SIG-M5 (cell line): ENCODE measurements at places on chromosomes 16 and 17.

GRCh38 chr16:4876646-4877379, 29.5 kb downstream of the UBN1 start:
- no peak for DNase-seq

GRCh38 chr16:51968749-51969148, 578.2 kb downstream of the TOX3 start:
- no peak for DNase-seq

DNA sequence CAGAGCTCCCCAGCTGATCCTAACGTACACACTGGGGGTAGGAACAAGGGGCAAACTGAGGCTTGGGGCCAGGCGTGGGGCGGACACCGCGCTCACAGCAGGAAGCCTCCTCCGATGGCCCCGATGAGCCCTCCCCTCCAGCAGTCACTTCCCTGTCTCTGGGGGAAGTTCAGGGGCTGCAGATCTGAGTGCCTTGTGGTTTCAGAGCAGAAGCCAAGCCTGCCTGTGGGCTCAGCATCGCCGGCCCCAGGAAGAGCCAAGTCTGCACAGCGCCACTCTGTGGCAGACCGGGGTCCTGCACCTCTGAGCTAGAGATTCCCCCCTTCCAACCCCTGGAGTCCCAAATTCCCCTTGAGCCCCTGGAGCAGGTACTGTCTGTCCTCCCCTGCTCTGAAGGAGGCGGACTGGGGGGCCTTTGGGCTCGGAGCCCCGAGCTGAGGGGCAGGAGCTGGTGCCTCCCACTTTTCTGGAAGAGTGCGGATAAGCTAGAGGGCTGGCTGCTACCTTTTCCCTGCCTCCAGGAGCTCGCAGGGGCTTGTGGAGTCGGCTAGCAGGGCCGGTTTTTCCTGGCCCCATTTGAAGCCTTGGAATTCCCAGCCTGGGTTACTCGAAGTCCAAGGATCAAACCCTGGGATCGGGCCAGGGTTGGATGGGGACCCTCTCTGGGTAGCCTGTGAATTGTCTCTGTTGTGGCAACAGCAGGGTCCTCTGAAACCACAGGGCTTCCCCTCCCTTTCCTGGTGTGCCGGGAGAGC, 2.9 kb downstream of the GSE1 start:
- DNase-seq: peak; percentile 91

GRCh38 chr17:57749701-57750100, 4.6 kb upstream of the CCDC182 start:
- DNase-seq: no peak

GRCh38 chr16:81071805-81072204, 5.2 kb downstream of the C16orf46 start:
- DNase-seq: no peak

GRCh38 chr17:4537451-4538235, 17.5 kb downstream of the MYBBP1A start:
- no peak for DNase-seq

- no peak for DNase-seq
Measured at GRCh38 chr16:47284999-47285398, 141.3 kb upstream of the NETO2 start.

DNA sequence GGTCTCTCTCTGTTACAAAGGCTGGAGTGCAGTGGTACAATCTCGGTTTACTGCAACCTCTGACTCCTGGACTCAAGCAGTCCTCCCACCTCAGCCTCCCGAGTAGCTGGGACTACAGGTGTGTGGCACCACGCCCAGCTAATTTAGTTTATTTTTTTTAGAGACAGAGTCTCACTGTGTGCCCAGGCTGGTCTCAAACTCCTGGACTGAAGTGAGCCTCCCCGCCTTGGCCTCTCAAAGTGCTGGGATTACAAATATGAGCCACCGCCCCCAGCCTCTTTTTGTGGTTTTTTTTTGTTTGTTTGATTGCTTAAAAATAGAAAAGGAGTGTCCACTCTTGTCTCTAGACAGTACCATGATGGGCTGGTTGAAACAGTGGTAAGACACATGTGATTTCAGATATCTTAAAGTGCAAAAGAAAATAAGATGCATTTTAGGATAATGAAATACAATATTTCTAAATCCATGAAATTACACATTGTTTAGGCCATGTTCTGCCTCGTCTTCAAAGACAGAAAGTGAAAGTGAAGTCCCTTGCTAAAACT, 27.4 kb downstream of the KIAA0513 start:
- no peak for DNase-seq

- DNase-seq: peak; percentile 44
Measured at GRCh38 chr16:1543085-1543896, 9.8 kb downstream of the TMEM204 start.

GRCh38 chr16:54931120-54932014, 702 bp downstream of the IRX5 start:
- no peak for DNase-seq

DNA sequence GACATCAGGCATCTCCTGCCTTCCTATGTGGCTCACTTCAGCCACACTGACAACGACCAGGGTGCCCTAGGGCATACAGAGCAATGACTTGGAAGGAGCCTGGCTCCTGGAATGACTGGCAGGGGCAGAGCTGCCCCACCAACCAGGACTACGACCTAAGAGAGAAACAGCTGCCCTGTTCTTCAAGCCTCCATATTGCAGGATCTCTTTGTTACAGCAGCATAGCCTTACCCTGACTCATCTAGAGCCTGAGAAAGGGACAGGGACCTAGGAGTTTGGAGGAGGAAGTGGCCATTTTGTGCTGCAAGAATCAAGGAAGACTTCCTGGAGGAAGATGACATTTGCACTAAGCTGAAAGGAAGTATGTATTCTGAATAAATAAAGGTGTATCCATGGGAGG, 49.6 kb downstream of the GSG1L start:
- no peak for DNase-seq

- DNase-seq: no peak
Measured at GRCh38 chr16:11576427-11577289, 10.1 kb downstream of the LITAF start.

- DNase-seq: no peak
Measured at GRCh38 chr16:65657071-65657494, 535.2 kb upstream of the CDH11 start.

- DNase-seq: no peak
Measured at GRCh38 chr17:27993723-27994310, 48.7 kb upstream of the NLK start.

GRCh38 chr17:15926039-15926740, 18.7 kb upstream of the ADORA2B start:
- DNase-seq: no peak

GRCh38 chr17:20852239-20852989, 190.4 kb downstream of the USP22 start:
- DNase-seq: no peak

GRCh38 chr17:72158895-72159885, 38.4 kb downstream of the SOX9 start:
- no peak for DNase-seq

DNA sequence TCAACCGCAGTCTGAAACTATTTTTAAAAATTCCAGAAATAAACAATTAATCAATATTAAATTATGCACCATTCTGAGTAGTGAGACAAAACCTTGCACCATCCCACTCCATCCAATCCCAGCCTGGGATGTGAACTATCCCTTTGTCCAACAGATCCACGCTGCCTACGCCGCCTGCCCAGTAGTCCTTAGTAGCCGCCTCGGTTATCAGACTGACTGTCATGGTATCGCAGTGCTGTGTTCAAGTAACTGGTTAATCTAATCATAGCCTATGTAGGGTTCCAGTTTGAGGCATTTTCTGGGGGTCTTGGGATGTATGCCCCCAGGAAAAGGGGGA, 437.7 kb downstream of the HS3ST3B1 start:
- no peak for DNase-seq
